ENCODE measurements at places on chromosomes 6 and 20.

- DNase-seq, result no peak
These were observed 8.5 kb downstream of the AKAP12 start for GRCh38 chr6:151248295-151248694.

- no peak for DNase-seq
These were observed 53.9 kb downstream of the IGF2R start for GRCh38 chr6:160022793-160023192.

GRCh38 chr6:129055796-129056195 lies 172.9 kb downstream of the LAMA2 start:
- DNase-seq, result no peak

DNA sequence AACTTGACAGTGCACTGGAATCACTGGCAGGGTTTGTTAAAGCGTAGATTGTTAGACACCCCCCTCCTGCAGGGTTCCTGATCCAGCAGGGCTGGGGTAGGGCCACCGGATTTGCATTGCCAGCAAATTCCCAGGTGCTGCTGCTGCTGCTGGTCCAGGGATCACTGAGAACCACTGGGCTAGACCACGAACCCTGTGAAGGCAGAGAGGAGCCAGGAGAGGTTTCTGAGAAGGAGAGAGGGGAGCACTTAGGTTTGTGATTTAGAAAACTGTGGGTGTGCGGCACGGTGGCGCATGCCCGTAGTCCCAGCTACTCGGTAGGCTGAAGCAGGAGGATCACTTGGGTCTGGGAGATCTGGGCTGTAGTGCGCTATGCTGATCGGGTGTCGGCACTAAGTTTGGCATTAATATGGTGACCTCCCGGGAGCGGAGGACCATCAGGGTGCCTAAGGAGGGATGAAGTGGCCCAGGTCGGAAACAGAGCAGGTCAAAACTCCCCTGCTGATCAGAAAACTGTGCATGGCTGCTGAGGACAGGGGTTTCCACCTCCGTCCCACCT lies 53.6 kb upstream of the FAM83D start:
- no peak for DNase-seq

GRCh38 chr6:41578217-41579087 lies 32.3 kb downstream of the FOXP4 start:
- no peak for DNase-seq

GRCh38 chr20:3093861-3094361 lies 9.4 kb upstream of the AVP start:
- DNase-seq, result no peak

All from non-pigmented ciliary epithelial cell (primary cell).